ENCODE measurements at places on chromosomes 16 and 17. TPM values are rescaled to one million over a fixed set of nuclear protein-coding genes. Genes with fewer than 3 reads are reported as not detected.

TNS4 gene
- total RNA-seq, result not detected

RHBDL1 gene
- 2.9 TPM for total RNA-seq

- DNase-seq, result no peak
Observed at GRCh38 chr16:69253870-69254341, 57.2 kb upstream of the VPS4A start.

- DNase-seq, result no peak
Observed at GRCh38 chr17:63578769-63579111, 22.0 kb upstream of the TACO1 start.

RAB40C gene
- 18.7 TPM for total RNA-seq

All from Caco-2 (cell line).